ENCODE measurements at places on chromosomes 4 and X.

DNA sequence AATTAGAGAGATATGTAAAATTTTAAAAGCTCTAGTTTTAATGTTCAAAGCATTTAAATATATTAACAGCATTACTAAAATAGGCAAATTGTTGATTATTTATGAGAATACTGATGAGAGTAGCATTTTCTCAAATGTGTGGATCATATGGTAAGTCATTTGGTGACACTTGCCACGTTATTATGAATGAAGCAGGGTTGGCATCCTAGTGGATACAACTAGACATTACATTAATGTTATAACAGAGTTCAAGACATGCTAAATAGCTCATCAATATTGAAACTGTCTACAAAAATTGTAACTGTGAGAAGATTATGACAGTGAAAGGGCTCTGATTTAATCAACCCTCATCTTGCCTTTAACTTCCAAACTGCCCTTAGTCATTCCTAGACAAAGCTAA lies 171.1 kb downstream of the PDGFC start:
- no peak for DNase-seq

GRCh38 chr4:112156112-112156511 lies 10.9 kb downstream of the FAM241A start:
- no peak for DNase-seq

DNA sequence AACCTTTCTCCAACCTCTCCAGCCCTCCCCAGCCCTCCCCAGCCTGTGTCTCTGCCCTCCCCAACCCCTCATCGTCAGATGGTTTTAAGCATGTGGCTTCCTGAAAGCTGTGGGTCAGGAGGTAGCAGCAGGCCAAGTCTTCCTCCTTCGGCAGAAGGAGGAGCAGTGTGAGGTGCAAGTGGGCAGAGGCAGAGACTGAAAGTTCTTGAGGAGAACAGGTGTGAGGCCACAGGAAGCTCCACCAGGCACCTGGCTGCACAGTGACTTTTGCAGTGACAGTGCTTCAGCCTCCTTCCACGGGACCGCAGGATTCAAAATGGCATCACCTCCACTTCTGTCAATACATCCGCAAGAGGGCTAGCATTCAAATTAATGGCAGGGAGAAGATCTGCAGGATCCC lies 203.9 kb upstream of the LEF1 start:
- DNase-seq, result no peak

DNA sequence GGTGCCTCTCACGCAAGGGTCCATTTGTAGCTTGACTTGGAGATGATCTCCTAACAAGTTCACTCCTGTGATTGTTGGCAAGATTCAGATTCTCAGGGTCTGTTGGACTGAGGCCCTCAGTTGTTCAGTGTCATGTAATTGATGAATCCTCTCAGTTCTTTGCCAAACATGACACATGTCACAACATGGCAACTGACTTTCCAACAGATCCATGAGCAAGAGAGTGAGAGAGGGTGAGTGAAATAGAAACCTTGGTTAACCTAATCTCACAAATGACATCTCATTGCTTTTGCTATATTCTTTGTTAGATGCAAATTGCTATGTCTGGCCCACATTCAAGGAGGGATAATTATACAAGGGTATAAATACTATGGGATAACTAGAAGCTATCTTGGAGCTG lies 231.0 kb upstream of the PCDH10 start:
- no peak for DNase-seq

GRCh38 chr4:113827285-113827684 lies 65.7 kb upstream of the CAMK2D start:
- DNase-seq, result no peak

DNA sequence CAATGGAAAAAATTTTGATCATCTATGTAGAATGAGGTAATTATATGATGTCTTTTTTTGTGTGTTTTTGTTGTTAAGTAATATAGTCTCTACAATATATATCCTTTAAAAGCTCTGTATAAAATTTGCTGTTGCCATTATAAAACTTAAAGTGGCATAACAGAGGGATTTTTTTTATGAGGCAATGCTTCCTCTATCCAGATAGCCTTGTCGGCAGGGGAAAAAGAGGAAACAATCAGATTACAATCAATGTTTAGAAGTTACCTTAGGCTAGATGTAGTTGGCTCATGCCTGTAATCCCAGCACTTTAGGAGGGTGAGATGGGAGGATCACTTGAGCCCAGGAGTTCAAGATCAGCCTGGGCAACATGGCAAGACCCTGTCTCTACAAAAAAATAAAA lies 86.8 kb downstream of the DIAPH2 start:
- no peak for DNase-seq

GRCh38 chrX:48636776-48637175 lies 39.5 kb downstream of the WDR13 start:
- no peak for DNase-seq

DNA sequence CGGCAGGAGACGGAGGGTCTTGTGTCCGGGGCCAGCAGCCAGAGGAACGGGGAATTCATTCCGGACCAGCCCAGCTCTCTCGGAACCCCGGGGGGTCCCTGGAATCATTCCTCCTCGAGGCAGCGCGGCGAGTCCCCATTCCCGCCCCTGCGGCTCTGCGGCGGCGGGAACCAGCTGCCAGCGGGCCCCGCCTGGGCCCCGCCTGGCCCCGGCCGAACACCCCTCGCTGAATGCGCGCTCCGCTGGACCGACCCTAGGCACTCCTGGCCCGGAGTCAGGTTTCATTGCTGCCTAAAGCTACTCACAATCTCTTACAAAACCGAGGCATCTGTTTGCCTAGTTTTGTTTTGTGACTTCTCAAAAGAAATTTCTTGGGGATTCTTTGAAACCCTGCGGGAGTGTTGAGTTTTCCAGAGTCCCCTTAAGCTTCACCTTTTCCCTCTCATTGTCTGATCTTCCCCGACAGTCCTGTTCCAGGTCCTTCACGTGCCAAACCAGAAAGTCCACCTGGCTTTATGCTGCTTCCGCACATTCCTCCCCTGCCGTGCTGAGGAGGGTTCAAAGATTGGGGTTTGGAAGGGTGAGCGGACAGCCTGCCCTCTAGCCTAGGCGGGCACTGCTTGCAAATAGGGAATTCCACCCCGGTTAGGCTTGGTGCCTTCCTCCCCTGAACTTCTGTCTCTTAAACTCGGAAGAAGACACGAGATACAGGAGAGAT lies 789 bp downstream of the ARHGAP10 start:
- DNase-seq, result peak; percentile 30

DNA sequence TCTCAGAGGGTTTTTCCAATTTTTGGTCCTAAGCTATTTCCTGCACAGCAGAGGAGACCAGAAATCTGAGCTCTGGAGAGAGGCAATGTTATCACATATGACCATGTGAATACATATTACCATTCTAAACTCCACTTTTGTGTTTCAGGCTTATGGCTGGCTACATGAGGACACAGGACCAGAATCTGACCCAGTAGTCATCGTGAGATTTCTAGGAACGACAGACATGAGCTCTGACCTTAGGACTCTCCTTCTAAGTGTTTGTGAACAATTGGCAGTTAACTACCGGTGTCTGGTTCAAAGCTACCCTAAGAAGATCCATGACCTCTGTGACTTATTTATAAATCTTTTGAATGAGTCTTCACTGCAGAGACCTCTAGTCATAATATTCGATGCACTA lies 198.6 kb downstream of the NWD2 start:
- DNase-seq, result no peak

GRCh38 chr4:177855507-177856197 lies 413.4 kb upstream of the AGA start:
- DNase-seq, result no peak

DNA sequence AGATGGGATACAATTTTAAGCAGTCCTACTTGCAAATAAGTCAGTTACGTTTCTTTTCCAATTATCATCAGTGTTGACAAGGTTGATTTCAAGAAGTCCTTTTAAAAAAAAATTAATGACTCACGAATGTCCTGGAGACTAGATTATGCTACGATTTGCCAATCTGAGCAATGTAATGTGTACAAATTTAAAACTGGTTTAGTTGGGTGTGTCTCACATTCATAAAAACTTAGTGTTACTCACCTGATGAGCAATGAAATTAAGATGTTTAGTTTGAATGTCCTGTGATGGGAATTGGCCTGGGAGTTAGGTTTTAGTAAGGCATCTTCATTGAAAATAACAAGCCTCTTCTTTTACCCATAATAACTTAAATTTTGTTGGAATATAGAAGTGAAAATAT lies 136.7 kb upstream of the POF1B start:
- no peak for DNase-seq

GRCh38 chr4:36241771-36242170 lies 2.5 kb downstream of the ARAP2 start:
- no peak for DNase-seq

GRCh38 chrX:37672563-37672962 lies 13.0 kb upstream of the XK start:
- no peak for DNase-seq

- no peak for DNase-seq
Measured at GRCh38 chr4:41038304-41038703, 176.0 kb downstream of the APBB2 start.

DNA sequence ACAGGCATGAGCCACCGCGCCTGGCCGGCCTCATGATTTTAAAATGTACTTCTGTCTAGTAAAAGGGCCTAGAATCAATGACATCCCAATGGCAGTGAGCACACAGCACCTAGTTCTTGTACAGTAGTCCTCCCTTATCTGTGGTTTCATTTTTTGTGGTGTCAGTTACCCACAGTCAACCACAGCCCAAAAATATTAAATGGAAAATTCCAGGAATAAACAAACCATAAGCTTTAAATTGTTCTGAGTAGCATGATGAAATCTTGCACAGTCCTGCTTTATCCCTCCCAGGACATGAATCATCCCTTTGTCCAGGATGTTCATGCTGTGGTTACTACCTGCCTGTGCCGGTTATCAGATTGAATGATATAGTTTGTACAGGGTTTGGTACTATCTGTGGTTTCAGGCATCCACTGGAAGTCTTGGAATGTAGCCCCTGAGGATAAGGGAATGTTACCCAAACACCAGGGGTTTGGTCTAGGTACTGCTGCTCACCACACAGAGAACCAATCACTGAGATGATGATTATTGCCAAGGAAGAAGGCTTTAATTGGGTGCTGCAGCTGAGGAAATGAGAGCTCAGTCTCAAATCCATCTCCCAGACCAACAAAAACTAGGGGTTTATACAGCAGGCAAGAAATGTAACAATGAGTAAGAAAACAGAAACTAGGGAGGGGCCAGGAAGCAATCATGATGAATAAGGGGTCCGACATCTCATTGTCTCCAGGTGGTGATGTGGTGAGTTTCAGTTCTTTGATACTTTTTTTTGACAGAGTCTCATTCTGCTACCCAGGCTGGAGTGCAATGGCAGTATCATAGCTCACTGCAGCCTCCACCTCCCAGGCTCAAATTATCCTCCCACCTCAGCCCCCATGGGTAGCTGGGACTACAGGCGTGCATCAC lies 16.2 kb upstream of the FHL1 start:
- no peak for DNase-seq

DNA sequence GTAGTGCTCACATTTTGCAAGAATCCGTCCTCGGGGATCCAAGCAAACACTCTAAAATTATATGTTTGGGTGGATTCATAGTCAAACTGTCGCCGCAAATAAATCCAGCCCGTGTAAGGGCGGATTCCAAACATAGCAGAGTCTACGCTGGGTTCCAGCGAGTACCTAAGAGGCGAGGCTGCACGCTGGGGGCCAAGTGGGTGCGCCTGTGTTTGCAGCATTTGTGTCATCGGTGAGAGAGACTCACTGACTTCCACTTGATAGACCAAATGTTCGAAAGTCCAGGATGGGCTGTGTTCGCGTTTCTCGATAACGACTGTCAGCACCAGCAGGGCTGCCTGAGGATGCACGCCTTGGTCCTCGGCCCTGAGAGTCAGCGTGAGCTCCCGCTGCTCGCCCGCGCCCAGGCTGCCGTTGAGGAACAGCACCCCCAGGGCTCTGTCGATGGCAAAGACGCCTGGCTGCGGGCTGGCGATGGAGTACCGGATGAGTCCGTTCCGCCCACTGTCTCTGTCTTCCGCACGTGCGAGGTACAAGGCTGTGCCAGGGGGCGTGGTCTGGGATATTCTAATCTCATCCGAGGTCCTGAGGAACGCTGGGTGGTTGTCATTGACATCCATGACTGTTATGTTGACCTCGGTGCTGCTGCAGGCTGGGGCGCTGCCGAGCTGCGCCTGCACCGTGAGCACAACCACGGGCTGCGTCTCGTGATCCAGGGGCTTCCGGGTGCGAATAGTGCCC lies 158.7 kb downstream of the DCHS2 start:
- DNase-seq, result peak; percentile 72

GRCh38 chrX:133979641-133980230 lies 5.7 kb downstream of the GPC3 start:
- DNase-seq, result no peak

DNA sequence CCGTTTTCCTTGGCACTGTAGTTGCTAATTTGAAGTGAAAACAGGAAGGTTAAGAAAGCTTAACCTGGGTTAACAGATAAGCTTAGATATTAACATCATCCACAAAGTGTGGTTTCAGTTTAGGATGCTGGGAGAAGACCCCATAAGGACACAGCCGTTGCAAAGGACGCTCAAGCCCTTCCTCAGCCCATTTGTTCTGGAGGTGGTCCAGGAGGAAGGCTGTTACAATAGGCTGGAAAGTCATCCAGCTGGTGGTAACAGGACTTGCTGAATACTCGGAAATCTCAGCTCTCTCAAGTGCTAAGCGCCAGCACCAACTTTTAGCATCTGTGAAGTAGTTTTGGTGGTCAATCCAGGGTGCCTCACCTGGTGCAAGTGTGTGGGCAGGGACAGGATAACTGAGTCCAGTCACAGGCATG lies 14.2 kb downstream of the CHST7 start:
- no peak for DNase-seq

All from head of caudate nucleus (tissue), 42 donors.